ENCODE measurements at places on chromosomes 11 and 22. TPM values are rescaled to one million over a fixed set of nuclear protein-coding genes. Genes with fewer than 3 reads are reported as not detected.

GRCh38 chr11:116396331-116396730, 376.5 kb downstream of the BUD13 start:
- H3K27ac ChIP-seq, result no peak overlapping the region
- peaks cover 46% of the 10 kb centered on the region for H3K4me1 ChIP-seq
- no peaks in the 10 kb centered on the region for H3K27me3 ChIP-seq
- no peak for DNase-seq

GRCh38 chr11:121024989-121025388, 1.1 kb downstream of the TBCEL start:
- H3K27ac ChIP-seq, result peak overlapping the region; percentile 58
- no peaks in the 10 kb centered on the region for H3K27me3 ChIP-seq
- DNase-seq, result peak; percentile 30
- peaks cover 21% of the 10 kb centered on the region for H3K4me1 ChIP-seq
- H3K36me3 ChIP-seq, result no peaks in the 10 kb centered on the region

DNA sequence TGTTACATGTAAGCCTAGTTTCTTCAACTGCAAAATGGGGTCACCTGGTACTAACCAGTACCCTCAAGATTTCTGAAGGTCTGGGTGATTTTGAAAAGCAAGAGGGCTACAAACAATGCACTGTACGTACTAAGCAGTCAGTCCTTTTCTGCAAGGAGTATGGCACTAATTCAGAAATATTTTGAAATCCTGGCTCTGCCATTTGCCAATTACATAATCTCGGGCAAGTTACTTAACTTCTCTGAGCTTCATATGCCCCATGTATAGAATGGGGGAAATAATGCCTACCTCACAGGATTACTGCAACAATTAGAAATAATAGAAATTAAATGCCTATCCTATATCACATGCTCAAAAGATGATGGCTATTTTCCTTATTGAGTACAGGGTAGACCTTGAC, 60.7 kb upstream of the CCDC89 start:
- H3K4me3 ChIP-seq, result no peak overlapping the region
- H3K4me1 ChIP-seq, result no peaks in the 10 kb centered on the region
- no peaks in the 10 kb centered on the region for H3K27me3 ChIP-seq
- no peak for DNase-seq

DNA sequence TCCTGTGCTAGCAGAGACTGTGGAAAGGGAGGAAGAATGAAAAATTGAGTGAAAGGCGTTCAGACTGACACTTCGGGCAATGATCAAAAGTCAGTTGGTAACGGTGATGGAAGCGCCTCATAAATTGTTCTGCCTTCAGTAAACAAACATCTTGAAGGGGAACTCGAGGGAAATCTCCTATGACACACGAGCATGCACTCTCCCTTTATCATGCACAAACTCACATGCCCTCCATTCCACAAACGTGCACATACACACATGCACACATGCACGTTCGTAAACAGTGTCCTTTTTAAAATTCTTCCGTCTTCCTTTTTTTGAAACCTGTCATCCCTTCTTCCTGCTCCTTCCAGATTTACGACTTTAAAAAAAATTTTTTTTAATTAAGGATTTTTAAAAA, 77.8 kb upstream of the TMEM45B start:
- H3K4me1 ChIP-seq, result no peaks in the 10 kb centered on the region
- no peak overlapping the region for H3K27ac ChIP-seq
- no peaks in the 10 kb centered on the region for H3K36me3 ChIP-seq
- H3K27me3 ChIP-seq, result 0 out of 2 replicates have a peak, but pooled peaks cover 2% of the 10 kb centered on the region
- no peak for DNase-seq

SF3B2 gene
- 153 TPM for total RNA-seq

CALCA gene
- total RNA-seq, result not detected

- H3K4me3 ChIP-seq, result peak overlapping the region; percentile 62
- peaks cover 35% of the 10 kb centered on the region for H3K4me1 ChIP-seq
- H3K27me3 ChIP-seq, result peaks cover 4% of the 10 kb centered on the region
- no peak overlapping the region for H3K27ac ChIP-seq
Observed at GRCh38 chr11:119726585-119727522, 2.1 kb downstream of the NECTIN1 start.

DNA sequence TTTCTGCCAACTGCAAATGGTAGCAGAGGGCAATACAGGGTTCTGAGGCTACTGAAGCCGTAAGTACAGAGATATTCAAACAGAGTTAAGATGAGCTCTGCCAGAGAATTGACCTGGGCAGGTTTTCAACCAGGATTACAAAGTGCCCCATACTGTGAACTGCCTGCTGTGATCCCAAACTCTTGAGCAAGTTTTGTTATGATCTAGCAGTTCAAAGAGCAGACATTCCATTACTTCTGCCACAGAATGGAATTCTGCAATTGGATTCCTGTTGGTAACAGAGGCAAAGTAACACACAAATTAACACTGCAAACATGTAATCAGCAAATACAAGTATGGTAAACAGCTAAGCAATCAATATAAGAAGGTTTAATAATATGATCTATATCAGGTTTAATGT, 31.2 kb downstream of the ALG9 start:
- peaks cover 30% of the 10 kb centered on the region for H3K36me3 ChIP-seq
- H3K4me1 ChIP-seq, result peaks cover 35% of the 10 kb centered on the region
- H3K4me3 ChIP-seq, result no peak overlapping the region
- H3K27ac ChIP-seq, result peak overlapping the region; percentile 70
- no peaks in the 10 kb centered on the region for H3K27me3 ChIP-seq
- peak; percentile 93 for DNase-seq

DNA sequence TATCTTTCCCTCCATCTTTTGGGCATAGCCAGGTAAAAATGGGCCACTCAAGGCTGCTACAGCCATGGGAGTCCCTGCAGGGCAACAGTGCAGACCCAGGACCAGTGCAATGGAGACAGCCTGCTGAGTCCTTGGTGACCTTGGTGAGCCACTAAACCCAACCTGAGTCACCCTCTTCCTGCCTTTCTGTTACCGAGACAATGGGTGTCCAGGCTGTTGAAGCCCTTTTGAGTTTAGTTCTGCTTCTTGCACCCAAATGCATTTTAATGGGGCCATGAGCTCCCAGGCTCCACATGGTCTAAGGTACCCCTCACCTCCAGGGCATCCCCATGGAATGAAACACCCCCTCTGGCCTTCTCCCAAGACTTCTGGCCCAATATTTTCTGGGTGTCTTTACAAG, 874 bp upstream of the PLAAT4 start:
- no peak overlapping the region for H3K27ac ChIP-seq
- no peaks in the 10 kb centered on the region for H3K27me3 ChIP-seq
- DNase-seq, result no peak
- peaks cover 26% of the 10 kb centered on the region for H3K4me1 ChIP-seq

- DNase-seq, result no peak
- H3K4me1 ChIP-seq, result peaks cover 27% of the 10 kb centered on the region
- no peak overlapping the region for H3K4me3 ChIP-seq
- H3K36me3 ChIP-seq, result no peaks in the 10 kb centered on the region
- H3K27ac ChIP-seq, result no peak overlapping the region
Observed at GRCh38 chr11:73265853-73266645, 6.1 kb upstream of the P2RY6 start.

- H3K27me3 ChIP-seq, result peaks cover under 1% of the 10 kb centered on the region
- H3K27ac ChIP-seq, result no peak overlapping the region
- peaks cover 11% of the 10 kb centered on the region for H3K4me1 ChIP-seq
Observed at GRCh38 chr22:36828815-36829214, 12.0 kb upstream of the PVALB start.

- H3K27ac ChIP-seq, result no peak overlapping the region
- H3K4me1 ChIP-seq, result no peaks in the 10 kb centered on the region
- no peak for DNase-seq
- H3K27me3 ChIP-seq, result peaks cover 12% of the 10 kb centered on the region
Observed at GRCh38 chr11:69821511-69822040, 2.4 kb upstream of the FGF3 start.

SEPTIN3 gene
- total RNA-seq, result not detected

- no peaks in the 10 kb centered on the region for H3K36me3 ChIP-seq
- peaks cover 17% of the 10 kb centered on the region for H3K27me3 ChIP-seq
- no peak overlapping the region for H3K27ac ChIP-seq
- no peaks in the 10 kb centered on the region for H3K4me1 ChIP-seq
Observed at GRCh38 chr11:78812513-78813293, 238.0 kb upstream of the NARS2 start.

FERMT3 gene
- total RNA-seq, result not detected

- DNase-seq, result no peak
- no peaks in the 10 kb centered on the region for H3K27me3 ChIP-seq
- H3K27ac ChIP-seq, result no peak overlapping the region
- no peaks in the 10 kb centered on the region for H3K36me3 ChIP-seq
Observed at GRCh38 chr11:123272565-123272964, 77.5 kb upstream of the CLMP start.

- H3K4me3 ChIP-seq, result peak overlapping the region; percentile 42
- H3K27me3 ChIP-seq, result no peaks in the 10 kb centered on the region
- H3K36me3 ChIP-seq, result no peaks in the 10 kb centered on the region
- H3K4me1 ChIP-seq, result peaks cover 100% of the 10 kb centered on the region
- peak; percentile 91 for DNase-seq
Observed at GRCh38 chr22:28819253-28820096, 19.1 kb upstream of the XBP1 start.

SMIM35 gene
- not detected for total RNA-seq

TEX12 gene
- total RNA-seq, result not detected

- H3K36me3 ChIP-seq, result peaks cover 45% of the 10 kb centered on the region
- no peaks in the 10 kb centered on the region for H3K27me3 ChIP-seq
- no peak for DNase-seq
- peaks cover 39% of the 10 kb centered on the region for H3K4me1 ChIP-seq
Observed at GRCh38 chr11:57318178-57318577, 6.6 kb downstream of the TNKS1BP1 start.

- H3K27me3 ChIP-seq, result no peaks in the 10 kb centered on the region
- H3K36me3 ChIP-seq, result peaks cover 6% of the 10 kb centered on the region
- peaks cover 30% of the 10 kb centered on the region for H3K4me1 ChIP-seq
- peak; percentile 77 for DNase-seq
Observed at GRCh38 chr22:31490496-31490925, 869 bp upstream of the EIF4ENIF1 start.

OR51E1 gene
- total RNA-seq, result not detected

GRCh38 chr22:40580631-40581030, 55.9 kb downstream of the MRTFA start:
- no peak overlapping the region for H3K27ac ChIP-seq
- no peak for DNase-seq
- H3K4me1 ChIP-seq, result peaks cover 15% of the 10 kb centered on the region
- H3K4me3 ChIP-seq, result no peak overlapping the region
- H3K27me3 ChIP-seq, result no peaks in the 10 kb centered on the region

PRDX5 gene
- total RNA-seq, result 266 TPM

DNA sequence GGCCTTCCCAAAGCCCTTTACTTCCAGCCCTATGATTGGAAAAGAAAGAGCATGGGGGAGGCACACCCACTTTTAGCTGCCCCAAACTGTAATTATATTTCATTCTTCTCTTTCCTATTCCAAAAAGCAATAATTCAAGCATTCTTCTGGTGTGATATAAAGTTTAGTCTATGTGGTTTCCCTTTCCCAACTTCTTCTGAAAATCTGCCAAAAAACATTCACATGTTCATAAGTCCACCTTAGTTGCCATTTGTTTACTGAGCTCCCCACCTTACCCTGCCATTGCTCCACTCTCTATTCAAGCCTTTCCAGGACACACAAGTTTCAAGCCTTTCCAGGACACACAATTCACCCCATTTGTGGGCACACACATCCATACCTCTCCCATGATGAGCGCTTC, 111.6 kb upstream of the BMAL1 start:
- H3K27me3 ChIP-seq, result no peaks in the 10 kb centered on the region
- no peak overlapping the region for H3K27ac ChIP-seq
- no peaks in the 10 kb centered on the region for H3K4me1 ChIP-seq
- no peak for DNase-seq
- H3K4me3 ChIP-seq, result no peak overlapping the region
